GM12864 (cell line): ENCODE measurements at places on chromosomes 11 and 22.

DNA sequence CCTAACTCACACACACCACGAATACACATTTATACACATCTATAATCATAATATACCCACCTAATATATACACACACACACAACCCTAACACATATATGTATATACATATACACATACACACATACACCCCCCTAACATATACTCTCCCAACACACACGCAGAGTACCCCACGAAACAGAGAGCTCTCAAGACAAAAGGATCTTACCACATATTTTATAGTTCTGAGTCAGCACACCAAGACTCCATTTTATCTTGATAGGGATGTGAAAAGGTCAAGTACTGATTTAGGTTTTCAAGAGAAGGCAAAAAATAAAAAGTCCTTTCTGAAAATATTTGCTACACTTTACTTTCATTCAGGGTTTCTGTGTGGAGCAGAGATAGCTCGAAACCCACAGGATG, 1207.2 kb downstream of the LRRC4C start:
- no peak for DNase-seq

- DNase-seq = no peak
Observed at GRCh38 chr22:37672920-37673455, 2.4 kb upstream of the LGALS1 start.

GRCh38 chr11:66720223-66720898, 8.7 kb downstream of the SPTBN2 start:
- DNase-seq = no peak

DNA sequence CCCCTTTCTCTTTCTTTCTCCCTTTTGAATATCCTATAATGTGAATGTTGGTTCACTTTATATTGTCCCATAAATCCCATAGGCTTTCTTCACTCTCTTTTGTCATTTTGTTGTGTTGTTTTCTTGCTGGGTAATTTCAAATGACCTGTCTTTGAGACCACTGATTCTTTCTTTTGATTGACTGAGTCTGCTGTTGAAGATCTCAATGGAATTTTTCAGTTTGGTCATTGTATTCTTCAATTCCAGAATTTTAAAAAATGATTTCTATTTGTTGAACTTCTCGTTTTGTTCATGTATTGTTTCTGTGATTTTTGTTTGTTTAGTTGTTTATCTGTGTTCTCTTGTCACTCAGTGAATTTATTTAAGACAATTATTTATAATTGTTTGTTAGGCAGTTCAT, 17.5 kb upstream of the FZD4 start:
- no peak for DNase-seq

GRCh38 chr11:70405679-70406395, 7.5 kb downstream of the CTTN start:
- no peak for DNase-seq

GRCh38 chr11:12185914-12186313, 75.5 kb downstream of the MICAL2 start:
- no peak for DNase-seq

GRCh38 chr11:126824035-126824607, 176.4 kb downstream of the KIRREL3 start:
- DNase-seq = no peak

DNA sequence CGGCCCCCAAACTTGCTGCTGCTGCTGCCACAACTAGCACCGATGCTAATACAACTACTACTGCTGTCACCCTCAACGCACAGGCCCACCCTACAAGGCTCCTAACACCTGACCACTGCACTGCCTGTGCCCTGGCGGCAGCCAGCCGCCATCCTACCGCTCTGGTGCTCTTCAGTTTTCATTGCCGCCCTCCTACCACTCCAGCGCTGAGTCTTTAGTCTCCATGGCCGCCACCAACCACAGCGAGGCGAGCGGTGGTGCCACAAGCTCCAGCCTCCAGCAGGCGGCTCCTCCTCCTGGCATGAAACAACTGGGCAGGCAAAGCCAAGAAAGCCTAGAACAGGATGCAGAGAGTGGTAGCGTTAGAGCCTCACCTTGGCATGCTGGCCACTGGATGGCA, 5.0 kb upstream of the RFPL3 start:
- no peak for DNase-seq

- no peak for DNase-seq
Observed at GRCh38 chr11:2466869-2467694, 22.3 kb downstream of the KCNQ1 start.

- DNase-seq = no peak
Observed at GRCh38 chr11:112363527-112363926, 102.9 kb upstream of the PLET1 start.

GRCh38 chr22:19412923-19413322, 18.6 kb downstream of the HIRA start:
- DNase-seq = no peak

DNA sequence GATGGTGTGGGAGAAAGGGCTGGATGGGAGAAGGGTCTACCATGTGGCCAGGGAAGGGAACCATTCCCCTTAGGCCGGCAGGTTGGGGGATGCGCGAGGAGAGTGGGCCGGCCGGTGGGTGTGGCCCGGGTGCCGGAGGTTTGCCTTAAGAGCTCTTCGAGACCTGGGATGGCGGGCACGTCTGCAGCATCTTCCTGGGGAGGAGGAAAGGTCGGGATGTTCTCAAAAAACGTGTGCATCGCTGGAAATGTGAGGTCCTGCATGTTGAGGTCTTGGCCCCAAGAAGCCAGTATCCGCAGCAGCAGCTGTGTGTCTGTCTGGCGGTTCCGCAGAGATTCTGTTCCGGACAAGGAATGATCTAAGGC, 1.4 kb downstream of the NAV2 start:
- no peak for DNase-seq

DNA sequence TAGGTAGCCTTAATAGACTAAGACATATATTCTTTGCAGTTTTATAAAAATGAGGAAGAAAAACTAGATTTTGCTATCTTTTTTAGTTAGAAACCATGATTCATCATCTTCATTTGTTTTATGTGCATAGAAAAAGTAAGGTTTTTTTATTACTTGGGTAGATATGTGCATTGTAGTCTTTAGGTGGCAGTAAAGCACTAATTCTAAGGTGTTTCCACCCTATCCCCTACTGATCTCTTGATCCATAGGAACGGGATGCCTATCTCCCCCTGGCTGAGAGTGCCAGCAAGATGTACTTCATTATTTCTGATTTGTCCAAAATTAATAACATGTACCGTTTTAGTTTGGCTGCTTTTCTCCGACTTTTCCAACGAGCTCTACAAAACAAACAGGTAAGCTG, 148.1 kb downstream of the DYNC2H1 start:
- DNase-seq = no peak

- peak; percentile 29 for DNase-seq
Observed at GRCh38 chr11:61509043-61510029, 787 bp downstream of the LRRC10B start.

DNA sequence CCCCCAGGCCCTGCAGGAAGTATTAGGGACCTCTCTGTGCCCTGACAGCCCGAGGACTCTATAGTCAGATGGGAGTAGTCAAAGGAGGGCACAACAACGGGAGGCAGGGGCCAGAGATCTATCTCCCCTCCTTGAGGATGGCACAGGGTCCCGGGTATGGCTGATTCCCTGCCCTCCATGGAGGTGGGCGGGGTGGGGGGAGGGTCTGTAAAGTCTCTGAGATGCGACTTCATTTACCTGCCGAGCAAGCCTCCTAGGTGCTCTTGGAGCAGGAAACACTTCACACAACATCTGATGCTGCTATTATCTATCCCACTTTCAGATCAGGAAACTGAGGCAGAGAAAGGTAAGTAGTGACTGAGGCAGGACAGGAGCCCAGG, 769 bp upstream of the CDC42EP1 start:
- no peak for DNase-seq

GRCh38 chr11:73117071-73117470, 25.0 kb downstream of the FCHSD2 start:
- DNase-seq = no peak

DNA sequence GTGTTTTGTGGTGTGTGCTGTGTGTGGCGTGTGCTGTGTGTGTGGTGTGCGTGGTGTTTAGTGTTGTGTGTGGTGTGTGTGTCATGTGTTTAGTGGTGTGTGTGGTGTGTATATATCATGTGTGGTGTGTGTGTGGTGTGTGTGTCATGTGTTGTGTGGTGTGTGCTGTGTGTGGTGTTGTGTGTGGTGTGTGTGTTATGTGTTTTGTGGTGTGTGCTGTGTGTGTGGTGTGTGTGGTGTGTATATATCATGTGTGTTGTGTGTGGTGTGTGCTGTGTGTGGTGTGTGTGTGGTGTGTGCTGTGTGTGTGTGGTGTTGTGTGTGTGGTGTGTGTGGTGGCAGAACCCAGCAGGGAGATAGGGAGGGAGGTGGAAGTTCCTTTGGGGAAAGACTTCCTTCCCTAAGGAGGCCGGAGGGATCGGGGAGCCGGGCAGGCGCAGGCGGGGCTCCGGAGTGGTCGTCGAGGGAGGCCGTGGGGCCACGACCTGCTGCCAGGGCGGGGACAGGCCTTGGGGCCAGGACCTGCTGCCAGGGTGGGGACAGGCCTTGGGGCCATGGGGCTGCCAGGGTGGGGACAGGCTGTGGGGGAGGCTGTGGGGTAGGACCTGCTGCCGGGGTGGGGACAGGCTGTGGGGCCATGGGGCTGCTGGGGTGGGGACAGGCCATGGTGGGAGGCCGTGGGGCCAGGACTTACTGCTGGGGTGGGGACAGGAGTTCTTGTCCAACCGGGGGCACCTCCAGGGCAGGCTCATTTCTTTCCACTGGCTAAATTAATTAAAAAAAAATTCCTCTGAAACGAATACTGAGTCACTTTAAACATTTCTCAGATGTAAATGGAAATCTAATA, 15.2 kb downstream of the PIM3 start:
- DNase-seq = no peak

- no peak for DNase-seq
Observed at GRCh38 chr22:39958949-39959639, 1.1 kb upstream of the TMA7B start.

- DNase-seq = peak; percentile 83
Observed at GRCh38 chr22:35409783-35410662, 10.1 kb downstream of the MCM5 start.

DNA sequence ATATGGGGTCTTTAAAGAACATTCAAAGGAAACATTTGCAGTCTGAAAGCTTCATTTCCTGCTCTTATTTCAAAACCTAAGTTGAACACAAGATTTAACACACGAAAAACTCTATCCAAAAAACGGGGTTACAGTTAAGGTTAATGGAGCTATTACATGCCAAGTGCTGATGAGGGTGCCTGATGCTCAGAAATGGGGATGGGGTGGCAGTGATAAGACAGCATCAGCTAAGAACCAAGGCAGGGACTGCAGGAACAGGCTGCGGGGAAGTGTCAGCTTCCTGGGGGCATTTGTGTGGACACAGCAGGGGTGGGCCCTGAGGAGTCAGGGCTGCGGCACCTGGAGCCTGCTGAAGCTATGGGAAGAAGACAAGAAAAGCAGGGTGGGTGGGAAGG, 12.2 kb downstream of the DGCR2 start:
- DNase-seq = no peak

DNA sequence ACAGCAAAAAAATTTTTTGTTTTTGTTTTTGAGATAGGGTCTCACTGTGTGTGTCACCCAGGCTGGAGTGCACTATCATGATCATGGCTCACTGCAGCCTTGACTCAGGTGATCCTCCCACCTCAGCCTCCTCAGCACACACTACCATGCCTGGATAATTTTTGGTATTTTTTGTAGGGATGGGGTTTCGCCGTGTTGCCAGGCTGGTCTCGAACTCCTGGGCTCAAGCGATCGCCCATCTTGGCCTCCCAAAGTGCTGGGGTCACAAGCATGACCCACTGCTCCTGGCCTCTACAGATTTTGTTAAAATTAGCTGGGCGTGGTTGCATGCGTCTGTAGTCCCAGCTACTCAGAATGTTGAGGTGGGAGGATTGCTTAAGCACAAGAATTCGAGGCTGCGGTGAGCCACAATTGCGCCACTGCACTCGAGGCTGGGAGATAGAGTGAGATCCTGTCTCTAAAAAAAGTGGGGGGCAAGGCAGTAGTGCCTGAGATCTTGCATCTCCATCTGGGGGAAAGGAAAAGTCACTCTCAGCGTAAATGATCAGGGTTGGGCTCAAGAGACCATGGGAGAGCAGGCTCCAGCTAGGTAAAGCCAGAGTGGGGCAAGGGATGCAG, 10.6 kb upstream of the DGKZ start:
- no peak for DNase-seq

DNA sequence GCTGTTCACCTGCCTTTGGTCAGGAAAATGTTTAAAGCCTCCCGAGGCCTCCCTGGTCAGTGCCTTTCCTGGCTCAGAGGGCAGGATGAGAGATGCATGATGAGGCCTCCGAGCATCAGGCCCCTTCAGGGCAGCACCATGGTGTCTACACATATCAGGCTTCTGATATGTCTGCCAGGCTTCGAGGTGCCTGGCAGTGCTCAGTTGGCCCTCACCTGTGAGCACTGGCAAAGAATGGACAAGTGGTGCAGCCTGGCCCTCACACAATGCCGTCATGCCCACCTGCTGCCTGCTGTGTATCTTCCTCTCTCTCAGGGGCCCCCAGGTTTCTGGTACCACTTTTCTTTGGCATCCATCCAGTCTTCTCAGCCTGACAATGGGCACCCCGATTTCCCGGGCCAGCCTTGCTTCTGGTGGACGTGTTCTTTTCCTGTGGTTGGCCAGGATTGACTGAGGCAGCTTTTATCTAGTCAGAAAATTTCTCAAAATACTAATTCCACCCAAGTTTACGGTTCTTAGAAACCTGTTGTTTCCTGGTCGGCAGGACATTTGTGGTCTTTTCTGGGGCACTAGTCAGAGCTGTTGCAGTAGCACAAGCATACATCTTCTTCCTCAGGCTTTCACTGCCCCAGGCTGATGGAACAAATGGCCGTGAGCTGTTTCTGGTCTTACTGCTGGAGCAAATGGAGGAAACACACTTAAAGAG, 76.8 kb upstream of the SUSD2 start:
- no peak for DNase-seq

DNA sequence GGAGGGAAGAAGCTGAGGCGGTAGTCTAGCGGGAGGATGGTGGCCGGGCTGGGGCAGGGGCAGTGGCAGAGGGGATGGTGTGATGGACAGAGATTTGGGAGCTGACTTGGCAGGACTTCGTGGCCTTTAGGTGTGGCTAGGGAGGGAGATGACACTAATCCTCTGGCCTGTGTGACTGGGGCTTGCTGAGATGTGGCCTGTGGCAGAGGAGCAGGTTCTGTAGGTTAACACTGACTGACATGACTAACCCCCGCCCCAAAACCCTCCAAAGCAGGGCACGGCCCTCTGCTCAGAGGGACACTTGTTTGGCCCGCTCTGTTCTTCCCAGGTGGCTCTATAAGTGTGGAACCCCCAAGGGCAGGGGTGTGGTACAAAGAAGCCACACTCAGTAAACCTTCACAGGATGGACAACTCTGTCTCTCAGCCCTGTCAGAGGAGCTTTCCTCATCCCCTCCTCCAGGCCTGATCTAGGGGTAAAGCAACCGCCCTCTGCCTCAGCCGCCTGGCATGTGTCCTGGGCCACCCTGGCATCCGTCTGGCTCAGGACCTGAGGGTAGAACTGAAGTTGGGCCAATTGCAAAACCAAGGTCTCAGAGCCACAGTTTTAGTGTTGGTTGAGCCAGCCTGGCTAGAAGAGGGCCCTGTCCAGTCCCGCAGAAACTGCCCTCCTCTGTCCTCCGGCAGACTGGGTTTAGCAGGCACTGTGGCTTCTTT, 15.6 kb downstream of the TOM1 start:
- DNase-seq = no peak
